Right ventricle myocardium inferior (tissue), 1 donor: ENCODE measurements at places on chromosomes 7 and 10. TPM values are rescaled to one million over a fixed set of nuclear protein-coding genes. Genes with fewer than 3 reads are reported as not detected.

IDI2 gene
- total RNA-seq: 0.30 TPM

RSU1 gene
- 56.1 TPM for total RNA-seq

DNA sequence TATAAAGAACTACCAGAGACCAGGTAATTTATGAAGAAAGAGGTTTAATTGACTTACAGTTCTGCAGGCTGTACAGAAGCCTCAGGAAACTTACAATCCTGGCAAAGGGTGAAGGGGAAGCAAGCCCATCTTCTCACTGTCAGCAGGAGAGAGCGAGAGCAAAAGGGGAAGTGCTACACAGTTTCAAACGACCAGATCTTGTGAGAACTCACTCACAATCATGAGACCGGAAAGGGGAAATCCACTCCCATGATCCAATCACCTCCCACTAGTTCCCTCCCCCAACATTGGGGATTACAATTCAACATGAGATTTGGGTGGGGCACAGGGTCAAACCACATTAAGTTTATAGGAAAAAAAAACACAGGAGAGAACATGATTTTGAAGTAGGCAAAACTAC, 222.1 kb upstream of the SHH start:
- DNase-seq: no peak

GRCh38 chr7:155166673-155167370, 96.7 kb downstream of the HTR5A start:
- no peak for DNase-seq

GRCh38 chr7:144459635-144460034, 56.1 kb upstream of the NOBOX start:
- DNase-seq: no peak

- DNase-seq: peak; percentile 34
Observed at GRCh38 chr10:43262902-43263466, 3.9 kb downstream of the RASGEF1A start.

GRCh38 chr10:98485959-98486358, 39.2 kb upstream of the HPS1 start:
- DNase-seq: no peak
